ENCODE measurements at places on chromosomes 13 and 19.

DNA sequence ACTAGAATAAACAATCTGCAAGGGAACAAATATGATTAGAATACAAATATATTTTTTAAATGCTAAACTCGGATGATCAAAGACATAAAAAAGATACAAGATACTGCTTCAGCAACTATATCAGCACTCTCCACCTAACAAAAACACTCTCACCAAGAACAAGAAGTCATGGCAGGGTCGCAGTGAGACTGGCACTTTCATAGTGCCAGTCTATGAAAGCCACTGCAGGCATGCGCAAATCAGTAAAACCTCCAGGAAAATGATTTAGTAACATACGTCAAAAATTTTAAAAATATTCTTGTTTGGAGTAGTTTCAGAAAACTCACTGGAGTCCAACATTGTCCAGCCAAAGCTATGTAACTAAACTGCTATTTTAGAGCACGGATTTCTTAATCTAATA is 295.9 kb downstream of the DIAPH3 start:
- no peak for DNase-seq

- DNase-seq = no peak
These were observed 130.8 kb downstream of the KL start for GRCh38 chr13:33146843-33147611.

GRCh38 chr13:37715606-37716015 is 117.0 kb upstream of the POSTN start:
- peak; percentile 85 for DNase-seq

- no peak for DNase-seq
These were observed 1.5 kb downstream of the TTC9B start for GRCh38 chr19:40216777-40217026.

DNA sequence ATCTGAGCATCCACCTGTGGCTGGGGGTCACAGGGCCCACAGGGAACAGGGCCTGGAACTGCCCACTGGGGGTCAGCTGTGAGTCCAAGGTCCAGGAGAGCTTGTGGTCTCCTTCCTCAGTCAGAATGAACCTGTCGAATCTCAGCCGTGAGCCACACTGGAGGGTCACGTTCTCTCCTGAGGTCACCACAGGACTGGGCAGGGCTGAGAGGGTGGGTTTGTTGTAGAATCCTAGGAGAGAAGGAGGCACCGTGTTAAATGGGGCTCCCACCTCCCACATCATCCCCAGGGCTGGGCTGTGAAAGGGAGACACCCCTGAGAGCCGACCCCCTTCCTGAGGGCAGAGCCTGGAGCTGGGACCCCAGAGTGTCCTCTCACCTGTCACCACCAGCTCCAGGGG is 1.5 kb downstream of the LILRA5 start:
- no peak for DNase-seq

DNA sequence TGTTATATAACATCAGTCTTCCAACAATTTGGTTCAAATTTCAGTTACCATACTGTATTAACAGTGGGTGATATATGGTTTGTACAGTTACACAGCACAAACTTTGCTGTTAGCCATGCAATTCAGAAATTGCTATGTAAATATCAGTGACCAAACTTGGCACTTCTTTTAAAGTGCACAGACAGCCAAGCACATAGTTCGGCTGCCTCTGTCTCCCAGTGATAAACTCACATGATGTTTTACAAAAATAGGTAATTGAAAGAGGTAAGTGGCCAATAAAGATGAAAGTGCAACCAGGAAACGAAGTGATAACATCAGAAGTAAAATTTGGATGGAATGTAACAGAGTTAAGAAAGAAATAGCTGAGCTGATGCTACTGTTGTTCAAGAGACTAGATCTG is 143.9 kb downstream of the PCDH9 start:
- no peak for DNase-seq

- DNase-seq = no peak
These were observed 806 bp downstream of the ZNF90 start for GRCh38 chr19:20078581-20079031.

- DNase-seq = no peak
These were observed 7.0 kb upstream of the MAMSTR start for GRCh38 chr19:48726556-48726955.
